ENCODE measurements at places on chromosomes 4 and X.

GRCh38 chr4:101670370-101670769, 120.2 kb upstream of the BANK1 start:
- no peak for DNase-seq

DNA sequence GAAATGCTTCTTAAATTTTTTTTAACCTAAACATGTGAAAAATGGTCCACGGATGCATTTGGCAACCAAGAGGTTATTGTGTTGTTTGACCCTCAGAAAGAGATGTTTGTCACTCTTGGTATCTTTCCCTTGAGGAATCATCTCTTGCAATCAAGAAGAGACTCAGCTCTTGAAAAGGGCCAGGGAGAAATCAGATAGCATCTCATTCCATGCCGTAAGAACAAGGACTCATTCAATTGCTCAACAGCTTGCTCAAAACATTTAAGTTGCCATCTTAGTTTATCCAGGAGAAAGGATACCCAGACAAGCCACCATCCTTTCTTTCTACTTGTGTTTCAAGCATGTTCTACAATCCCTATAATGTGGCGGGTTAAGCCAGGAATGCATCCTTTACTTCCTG, 209.5 kb upstream of the LNX1 start:
- DNase-seq = no peak

- no peak for DNase-seq
Observed at GRCh38 chr4:1575418-1576303, 108.5 kb downstream of the FAM53A start.

- DNase-seq = peak; percentile 85
Observed at GRCh38 chr4:25098964-25099891, 61.0 kb downstream of the SEPSECS start.

GRCh38 chr4:68407868-68408190, 39.4 kb upstream of the TMPRSS11E start:
- DNase-seq = no peak

GRCh38 chrX:49043220-49043986, at the start of gene TFE3:
TSS of gene TFE3 (minus strand) at chrX:49043357. CDS start at chrX:49043226, 131 bp downstream.
- DNase-seq = peak; percentile 97

- peak; percentile 87 for DNase-seq
Observed at GRCh38 chr4:127103681-127104115, 529.1 kb upstream of the INTU start.

- DNase-seq = no peak
Observed at GRCh38 chr4:2044542-2045517, 14.3 kb upstream of the NAT8L start.

- no peak for DNase-seq
Observed at GRCh38 chr4:8688041-8688907, 95.7 kb downstream of the CPZ start.

DNA sequence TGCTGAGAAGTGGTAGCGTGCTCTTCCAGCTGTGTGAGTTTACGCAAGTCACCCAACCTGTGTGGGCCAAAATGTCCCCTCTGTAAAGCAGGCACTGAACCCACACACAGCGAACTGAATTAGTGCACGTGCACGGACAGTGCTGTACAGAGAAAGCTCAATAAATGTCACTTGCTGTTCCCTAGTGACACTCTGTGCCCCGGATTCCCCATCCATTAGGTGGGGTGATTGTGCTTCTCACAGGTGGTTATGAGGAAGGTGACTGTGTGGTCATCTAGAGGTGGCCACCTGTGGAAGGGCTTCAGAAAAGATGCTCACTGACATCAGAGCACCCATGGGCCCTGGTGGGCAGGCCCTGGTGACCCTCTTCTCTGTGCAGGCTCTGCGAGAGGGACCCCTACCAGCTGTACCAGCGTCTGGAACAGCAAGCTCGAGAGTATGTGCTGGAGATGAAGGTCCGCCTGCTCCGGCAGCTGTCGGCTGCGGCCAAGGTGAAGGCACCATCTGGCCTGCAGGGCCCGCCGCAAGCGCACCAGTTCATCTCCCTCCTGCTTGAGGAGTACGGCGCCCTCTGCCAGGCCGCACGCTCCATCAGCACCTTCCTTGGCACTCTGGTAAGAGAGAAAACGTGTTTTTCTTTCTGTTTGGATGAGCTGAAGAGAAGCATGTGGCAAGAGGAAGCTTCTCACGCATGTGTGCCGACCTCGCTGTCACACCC, 94.3 kb downstream of the FAM193A start:
- DNase-seq = no peak

DNA sequence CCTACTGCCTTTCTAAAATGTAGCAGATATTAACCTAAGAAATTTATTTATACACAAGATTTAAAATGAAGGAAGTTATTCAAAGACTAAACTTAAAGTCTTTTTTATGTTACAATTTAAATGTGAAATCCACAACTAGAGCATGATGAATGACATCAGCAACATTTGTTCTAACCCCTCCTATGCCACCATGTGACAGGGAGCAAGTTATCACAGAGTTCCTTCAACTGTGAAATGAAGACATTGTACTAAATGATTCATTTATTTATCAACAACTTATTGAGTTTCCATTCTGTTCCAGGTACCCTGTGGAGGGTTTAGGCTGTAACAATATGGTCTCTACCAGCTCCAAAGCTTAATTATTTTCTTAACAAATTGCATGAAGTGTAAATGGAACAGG, 76.9 kb downstream of the SLC39A8 start:
- no peak for DNase-seq

DNA sequence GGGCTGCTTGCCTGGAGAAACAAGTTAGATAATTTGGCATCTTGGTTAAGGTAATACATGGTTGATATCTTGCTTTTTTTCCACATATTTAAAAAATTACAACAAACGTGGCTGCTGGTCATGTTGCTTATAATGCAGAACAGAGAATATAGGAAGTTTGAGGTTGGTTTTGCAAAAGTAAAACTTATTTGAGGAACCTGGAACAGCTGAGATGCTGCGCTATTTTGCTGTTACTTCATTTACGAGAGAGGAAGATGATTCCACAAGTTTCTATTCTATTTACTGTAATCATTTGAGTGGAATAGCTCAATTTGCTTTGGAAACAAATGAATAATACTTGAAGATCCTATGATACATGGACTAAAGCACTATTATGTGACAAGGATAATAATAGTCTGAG, 118.9 kb downstream of the TMA16 start:
- no peak for DNase-seq

- no peak for DNase-seq
Observed at GRCh38 chr4:155972098-155972497, 18.4 kb upstream of the CTSO start.

GRCh38 chrX:22922961-22923360, 76.8 kb upstream of the DDX53 start:
- no peak for DNase-seq

GRCh38 chr4:161404346-161405110, 759.3 kb downstream of the FSTL5 start:
- no peak for DNase-seq

DNA sequence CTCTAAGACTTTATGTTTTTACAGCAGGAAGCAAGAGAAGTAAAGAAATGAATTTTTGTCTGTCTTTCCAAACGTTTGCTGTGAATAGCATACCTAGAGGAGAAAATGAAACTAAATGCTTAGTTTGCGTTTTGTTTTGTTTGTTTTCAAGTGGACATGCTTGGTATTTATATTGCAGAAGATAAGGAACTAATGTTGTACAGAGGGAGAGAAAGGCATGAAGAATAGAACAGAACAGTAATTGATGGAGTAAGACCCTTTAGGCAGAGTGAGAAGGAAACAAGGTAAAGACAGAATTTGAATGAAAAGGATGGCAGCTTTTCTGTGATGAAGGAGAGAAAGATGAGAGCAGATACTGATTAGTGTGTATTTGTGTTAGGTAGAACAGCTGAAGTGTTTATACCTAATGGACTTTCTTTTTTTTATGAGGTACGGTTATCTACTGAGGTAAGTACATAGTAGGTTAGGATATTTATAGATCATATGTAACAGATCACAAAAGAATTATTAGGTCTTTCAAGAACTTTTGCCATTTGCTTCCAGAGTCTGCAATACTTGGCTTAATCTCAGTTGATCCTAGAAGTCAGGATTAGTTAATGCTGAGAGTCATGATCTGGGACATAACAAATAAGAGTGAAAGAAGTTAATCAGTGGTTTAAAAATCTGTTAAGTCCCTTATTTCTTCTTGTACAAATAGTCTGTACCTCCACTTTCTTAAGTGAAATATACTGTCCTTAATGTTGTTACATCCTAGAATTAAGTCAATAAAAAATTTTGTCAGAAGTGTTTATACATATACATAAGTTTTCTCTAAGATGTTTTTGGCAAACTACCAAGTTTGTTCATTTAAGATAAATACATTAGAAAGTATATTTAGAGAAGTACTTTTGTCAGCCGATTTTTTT, 36.8 kb downstream of the FABP2 start:
- DNase-seq = peak; percentile 23

DNA sequence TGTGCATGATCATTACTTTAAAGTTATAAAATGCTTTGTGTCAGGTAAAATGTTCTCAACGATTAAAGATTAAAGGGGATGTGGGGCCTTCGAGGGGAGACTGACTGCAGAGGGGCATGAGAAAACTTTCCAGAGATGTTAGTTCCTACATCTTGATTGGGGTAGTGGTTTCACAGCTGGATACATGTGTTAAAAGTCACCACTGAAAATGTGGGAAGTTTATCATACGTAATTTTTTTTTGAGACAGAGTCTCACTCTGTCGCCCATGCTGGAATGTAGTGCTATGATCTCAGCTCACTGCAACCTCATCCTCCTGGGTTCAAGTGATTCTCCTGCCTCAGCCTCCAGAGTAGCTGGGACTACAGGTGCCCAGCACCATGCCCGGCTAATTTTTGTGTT, 79.5 kb downstream of the RBM47 start:
- DNase-seq = no peak

GRCh38 chr4:89482926-89483595, 175.5 kb upstream of the GPRIN3 start:
- DNase-seq = no peak

DNA sequence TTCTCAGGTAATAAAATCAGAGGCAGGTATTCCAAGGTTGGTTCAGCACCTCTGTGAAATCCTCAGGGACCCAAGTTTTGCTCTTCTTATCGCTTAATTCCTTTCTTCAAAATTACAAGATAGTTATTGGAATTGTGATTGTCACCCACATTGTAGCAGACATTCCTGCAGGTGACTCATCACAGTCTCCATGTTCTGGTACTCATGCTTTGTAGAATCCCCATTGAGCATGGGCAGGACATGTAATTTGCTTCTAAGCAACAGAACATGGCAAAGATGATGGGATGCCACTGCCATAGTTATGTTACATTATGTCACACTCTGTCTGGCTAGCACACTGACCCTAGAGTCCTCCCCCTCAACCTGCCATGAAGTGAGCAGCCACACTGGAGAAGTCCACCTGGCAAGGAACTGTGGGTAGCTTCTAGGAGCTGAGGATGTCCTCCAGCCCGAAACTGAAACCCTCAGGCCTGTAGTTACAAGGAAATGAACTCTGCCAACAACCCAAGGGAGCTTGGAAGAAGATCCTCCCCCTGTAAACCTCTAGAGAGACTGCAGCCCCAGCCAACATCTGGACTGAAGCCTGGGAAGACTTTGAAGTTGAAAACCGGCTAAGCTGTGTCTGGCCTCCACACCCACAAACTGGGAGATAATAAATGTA, 58.3 kb upstream of the GUCY1A1 start:
- DNase-seq = no peak

GRCh38 chrX:127877318-127877717, 174.9 kb downstream of the ACTRT1 start:
- DNase-seq = no peak

GRCh38 chrX:30971774-30972603, 82.9 kb upstream of the TAB3 start:
- DNase-seq = no peak

- no peak for DNase-seq
Observed at GRCh38 chrX:6768881-6769280, 234.0 kb upstream of the VCX3A start.

GRCh38 chr4:26075583-26075982, 161.6 kb downstream of the SMIM20 start:
- no peak for DNase-seq

- DNase-seq = no peak
Observed at GRCh38 chrX:119736206-119736764, 22.1 kb upstream of the SOWAHD start.

GRCh38 chr4:139887962-139888735, 222.5 kb downstream of the MGST2 start:
- no peak for DNase-seq

DNA sequence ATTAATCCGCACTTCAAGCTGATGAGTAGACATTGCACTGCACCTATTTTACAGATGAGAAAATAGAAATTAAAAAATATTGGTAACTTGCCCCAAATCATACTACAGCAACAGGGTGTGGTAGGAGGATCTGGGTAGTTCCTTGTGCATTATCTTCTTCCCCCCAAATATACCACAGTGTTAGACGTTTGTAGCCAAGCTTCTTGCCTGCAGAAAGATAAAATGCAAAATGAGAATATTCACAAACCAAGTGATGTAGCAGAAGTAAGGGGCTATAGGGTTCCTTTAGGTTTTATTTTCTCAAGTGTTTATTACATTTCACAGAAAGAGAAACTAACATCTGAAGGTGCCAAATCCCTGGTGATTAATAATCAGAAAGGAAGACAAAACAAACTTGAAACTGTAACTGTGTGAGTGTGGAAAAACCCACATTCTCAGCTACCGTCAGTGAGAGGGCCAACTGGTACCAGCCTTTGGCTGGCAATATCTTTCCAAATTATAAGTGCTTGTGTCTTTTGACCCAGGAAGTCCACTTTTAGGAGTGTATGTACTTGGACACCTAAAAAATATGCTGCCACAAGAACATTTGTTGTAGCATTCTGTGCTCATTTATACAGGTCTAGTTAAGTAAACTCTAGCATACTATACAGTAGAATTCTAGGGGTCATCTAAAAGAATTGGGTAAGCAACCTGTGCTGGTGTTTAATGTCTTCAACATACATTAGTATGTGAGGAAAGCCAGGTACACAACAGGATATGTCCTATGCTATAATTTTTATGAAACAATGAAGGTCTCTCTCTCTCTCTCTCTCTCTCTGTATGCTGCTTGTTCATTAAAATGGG, 6.7 kb upstream of the CD38 start:
- DNase-seq = no peak

GRCh38 chrX:49171752-49172279, at the start of gene PLP2:
TSS of gene PLP2 (plus strand) at chrX:49171898. CDS start at chrX:49172001, 103 bp downstream.
- DNase-seq = no peak

DNA sequence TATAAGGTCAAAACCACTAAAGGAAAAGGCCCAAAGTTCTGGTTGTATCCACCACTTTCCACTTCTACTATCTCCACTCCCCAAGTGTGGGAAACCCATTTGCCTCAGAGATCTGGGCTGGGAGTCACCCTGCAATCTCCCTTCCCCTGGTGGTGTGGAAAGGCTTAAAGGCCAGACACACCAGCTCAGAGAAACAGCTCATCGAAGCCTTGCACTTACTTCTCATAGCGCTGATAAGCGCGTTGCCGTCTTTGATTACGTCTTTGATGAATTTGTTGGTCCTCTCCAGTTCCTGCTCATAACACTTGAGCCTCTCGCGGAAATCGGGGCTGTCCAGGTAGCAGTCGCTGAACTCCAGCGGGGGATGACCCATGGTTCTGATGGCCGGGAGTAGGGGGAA, 647 bp downstream of the OPHN1 start:
- no peak for DNase-seq

DNA sequence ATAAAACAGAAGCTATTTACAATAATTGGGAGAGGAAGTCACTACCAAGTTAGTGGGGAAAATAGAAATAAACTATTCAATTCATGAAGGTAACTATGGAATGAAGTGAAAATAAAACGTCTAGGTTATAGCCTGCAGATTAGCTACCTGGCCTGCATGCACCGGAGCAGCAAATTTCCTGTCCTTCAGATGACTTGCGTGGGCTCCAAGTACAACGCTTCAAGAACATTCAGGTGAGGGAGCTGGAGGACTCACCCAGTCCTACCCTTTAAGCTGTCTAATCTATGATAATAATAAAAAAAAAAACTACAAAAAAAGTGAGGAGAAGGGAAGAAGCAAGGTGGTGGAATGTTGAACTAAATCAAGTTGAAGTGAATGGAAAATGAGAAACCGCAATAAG, 13.2 kb downstream of the C4orf54 start:
- DNase-seq = no peak
